ENCODE measurements at places on chromosomes 3 and 15.

DNA sequence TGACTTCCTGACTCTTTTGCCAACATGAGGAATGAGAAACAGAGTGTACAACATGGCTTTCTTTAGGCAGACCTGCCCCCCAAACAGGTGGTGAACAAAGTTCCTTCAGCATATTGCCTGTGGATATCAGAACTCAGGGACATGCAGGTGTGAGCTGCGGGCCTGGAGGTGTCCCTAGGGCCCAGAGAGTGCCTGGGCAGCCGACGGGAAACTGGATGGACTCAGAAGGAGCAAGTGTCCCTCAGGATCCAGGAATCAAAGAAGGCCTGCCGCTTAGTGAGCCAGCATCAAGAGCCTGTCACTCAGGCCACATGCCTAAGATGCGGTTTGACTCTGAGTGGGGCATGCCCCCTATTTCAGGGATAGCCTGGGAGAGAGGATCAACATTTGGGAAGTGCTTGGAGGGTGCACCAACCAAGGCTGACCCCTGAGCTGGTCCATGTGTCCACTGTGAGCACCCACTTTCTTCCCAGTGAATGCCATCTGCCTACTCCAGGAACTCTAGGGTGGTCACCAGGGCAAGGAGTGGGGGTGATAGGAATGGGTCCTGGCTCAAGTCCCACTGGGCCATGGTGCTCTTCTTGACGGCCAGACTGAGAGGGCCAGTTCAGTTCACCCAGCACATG lies 16.1 kb upstream of the POLR2M start:
- no peak for DNase-seq

DNA sequence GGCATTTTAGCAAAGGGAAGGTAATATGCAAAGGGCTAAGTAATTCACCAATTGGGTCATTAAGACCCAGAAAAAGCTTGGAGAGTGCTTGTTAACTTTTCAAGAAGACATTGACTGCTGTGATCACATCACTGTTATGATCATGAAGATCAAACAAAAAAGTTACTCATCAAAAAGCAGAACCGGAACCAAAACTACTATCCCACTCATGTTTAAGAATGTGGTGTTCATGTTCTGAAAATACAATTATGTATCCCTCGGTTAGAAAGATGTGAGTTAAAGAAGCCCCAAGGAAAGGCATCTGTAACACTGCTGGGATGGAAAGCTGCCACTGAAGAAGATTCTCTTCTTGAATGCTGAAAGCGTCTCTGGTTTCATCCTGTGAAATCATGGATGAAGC lies 32.6 kb downstream of the BBX start:
- no peak for DNase-seq

DNA sequence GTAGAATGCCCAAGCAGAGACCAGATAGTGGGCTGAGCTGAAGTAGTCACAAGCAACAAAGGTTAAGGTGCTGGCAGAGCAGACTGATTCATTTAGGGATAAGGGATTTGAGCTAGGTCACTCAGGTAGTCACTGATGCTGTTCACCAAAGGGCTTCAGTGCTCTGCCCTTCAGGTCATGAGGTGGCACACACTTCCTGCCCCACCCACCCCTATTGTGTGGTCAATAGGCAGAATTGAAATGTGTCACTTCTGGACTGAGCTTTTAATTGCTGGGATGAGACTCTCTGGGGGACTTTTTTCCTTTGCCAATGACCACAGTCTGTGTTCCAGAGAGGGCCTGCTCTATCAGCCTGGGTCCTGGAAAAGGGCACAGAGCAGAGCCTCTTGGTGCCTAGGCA lies 2.9 kb upstream of the DIS3L start:
- DNase-seq: no peak

- no peak for DNase-seq
These were observed 35.4 kb downstream of the SLC28A2 start for GRCh38 chr15:45287390-45287956.

DNA sequence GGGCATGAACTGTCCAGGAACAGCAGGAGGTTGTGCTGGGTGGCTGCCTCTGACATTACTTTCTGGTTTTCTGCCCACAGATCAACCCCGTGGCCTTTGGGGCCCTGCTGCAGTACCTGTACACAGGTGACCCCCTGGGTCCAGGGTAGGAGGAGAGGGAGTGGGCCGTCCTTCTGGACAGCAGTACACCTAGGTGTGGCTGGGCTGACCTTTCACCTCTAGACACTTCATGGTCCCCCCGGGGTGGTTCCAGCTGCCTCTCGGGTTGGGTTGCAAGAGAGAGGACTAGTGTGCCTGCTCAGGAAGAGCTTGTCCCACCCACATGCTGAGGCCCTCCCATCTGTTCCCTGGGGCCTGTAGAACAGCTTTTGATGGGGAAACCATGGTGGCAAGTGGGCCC lies 3.7 kb downstream of the ABTB1 start:
- DNase-seq: no peak

DNA sequence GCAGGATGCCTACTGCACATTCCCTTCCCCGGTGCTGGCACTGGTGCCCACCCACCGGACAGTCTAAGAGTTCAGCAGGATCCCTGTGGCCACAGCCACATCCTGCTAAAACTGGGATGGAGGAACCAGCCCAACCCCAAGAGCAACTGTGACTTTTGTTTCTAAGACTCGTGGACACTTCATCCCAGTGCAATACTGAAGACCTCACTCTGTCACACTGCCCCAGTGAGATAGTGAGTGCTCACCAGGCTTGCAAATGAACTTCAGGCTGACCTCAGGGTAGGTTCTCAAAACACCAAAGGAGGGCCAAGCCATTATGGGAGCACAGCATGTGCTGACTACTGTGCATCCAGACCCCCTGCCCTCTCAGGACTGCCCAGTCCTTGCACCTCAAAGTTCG lies 46.7 kb upstream of the MTMR14 start:
- no peak for DNase-seq

GRCh38 chr3:28847736-28848135 lies 433.1 kb upstream of the RBMS3 start:
- DNase-seq: no peak

DNA sequence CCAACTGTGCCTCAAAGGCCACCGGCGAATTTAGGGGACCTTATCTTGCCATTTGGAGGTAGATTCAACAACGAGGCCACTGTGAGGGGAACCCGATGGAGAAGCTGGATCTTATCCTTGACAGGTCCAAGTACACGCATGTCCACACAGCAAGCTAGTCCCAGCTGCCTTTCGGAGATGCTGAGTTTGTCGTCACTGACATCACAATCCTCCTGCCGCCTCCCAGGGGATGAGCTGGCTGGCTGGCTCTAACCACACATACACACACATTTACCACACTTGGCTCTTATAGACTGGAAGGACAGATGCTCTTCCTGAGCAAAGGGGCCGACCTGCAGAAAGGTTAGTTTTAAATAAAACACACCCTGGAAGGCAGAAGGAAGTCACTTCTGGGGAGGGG lies 176.3 kb downstream of the STT3B start:
- DNase-seq: no peak

- peak; percentile 4 for DNase-seq
These were observed 289.0 kb upstream of the RASGRP1 start for GRCh38 chr15:38853608-38854007.

DNA sequence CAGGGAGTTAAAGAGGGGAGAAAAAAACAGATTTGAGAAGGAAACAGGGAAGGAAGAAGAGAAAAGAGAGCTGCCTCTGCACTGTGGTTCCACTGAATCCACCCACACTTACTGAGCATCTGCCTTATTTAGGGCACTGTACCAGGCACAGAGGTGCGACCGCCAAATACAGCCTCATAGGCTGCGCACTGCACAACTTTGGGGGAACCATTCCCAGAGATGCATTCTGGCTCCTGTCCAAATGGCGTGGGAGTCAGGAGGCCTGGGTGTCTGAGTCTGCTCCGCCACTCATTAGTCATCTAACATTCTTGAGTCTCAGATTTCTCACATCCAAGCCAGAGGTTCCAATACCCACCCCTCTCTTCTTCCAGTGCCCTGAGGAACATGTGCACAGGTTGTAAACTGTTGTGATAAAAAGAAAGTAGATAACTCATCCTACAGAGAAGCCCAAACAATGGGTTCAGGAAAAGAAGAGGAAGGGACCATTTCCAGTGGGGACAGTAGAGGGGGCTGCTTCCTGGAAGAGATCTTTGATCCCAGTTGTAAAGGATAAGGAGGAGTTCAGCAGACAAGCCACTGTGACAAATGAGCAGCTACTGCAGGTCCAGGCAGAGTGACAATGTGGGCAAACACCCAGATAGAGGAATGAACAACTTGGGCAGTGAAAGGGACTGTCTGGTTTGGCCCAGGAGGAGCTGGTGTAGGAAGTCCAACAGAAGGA lies 254.6 kb downstream of the UACA start:
- DNase-seq: no peak
